Activated CD4-positive, alpha-beta T cell treated with anti-CD3 and anti-CD28 coated beads, Interleukin-2, amount 10 ng/mL, durations not matched to agents 24 days and 14 days (primary cell): ENCODE measurements at places on chromosomes 5 and 9.

- no peak for DNase-seq
Observed at GRCh38 chr9:37406603-37407401, 15.7 kb upstream of the GRHPR start.

- DNase-seq = no peak
Observed at GRCh38 chr5:27313549-27313948, 275.2 kb upstream of the CDH9 start.

- DNase-seq = peak; percentile 72
Observed at GRCh38 chr5:7897014-7897600, 28.2 kb downstream of the MTRR start.

GRCh38 chr5:23445573-23445972 is 61.8 kb upstream of the PRDM9 start:
- no peak for DNase-seq

- peak; percentile 60 for DNase-seq
Observed at GRCh38 chr5:134965271-134965825, 2.4 kb upstream of the CATSPER3 start.
